ENCODE measurements at places on chromosomes 7 and 10.

GRCh38 chr7:25035274-25035673, 55.3 kb upstream of the OSBPL3 start:
- no peak for DNase-seq

- no peak for DNase-seq
These were observed 184.9 kb downstream of the ADARB2 start for GRCh38 chr10:1552406-1552805.

GRCh38 chr10:1465418-1465911, 271.9 kb downstream of the ADARB2 start:
- no peak for DNase-seq

- no peak for DNase-seq
These were observed 4.6 kb downstream of the NKX2-3 start for GRCh38 chr10:99537086-99537988.

DNA sequence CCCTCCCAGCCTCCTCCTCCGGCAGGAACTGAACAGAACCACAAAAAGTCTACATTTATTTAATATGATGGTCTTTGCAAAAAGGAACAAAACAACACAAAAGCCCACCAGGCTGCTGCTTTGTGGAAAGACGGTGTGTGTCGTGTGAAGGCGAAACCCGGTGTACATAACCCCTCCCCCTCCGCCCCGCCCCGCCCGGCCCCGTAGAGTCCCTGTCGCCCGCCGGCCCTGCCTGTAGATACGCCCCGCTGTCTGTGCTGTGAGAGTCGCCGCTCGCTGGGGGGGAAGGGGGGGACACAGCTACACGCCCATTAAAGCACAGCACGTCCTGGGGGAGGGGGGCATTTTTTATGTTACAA, 83.3 kb downstream of the PAX2 start:
- no peak for DNase-seq

GRCh38 chr7:41431671-41432070, 271.2 kb downstream of the INHBA start:
- no peak for DNase-seq

Measured in amniotic stem cell (primary cell).